ENCODE measurements at places on chromosomes 3 and 15. TPM values are rescaled to one million over a fixed set of nuclear protein-coding genes. Genes with fewer than 3 reads are reported as not detected.

The MUC20 gene
- total RNA-seq = 0.88 TPM

The PTX3 gene
- total RNA-seq = not detected

DNA sequence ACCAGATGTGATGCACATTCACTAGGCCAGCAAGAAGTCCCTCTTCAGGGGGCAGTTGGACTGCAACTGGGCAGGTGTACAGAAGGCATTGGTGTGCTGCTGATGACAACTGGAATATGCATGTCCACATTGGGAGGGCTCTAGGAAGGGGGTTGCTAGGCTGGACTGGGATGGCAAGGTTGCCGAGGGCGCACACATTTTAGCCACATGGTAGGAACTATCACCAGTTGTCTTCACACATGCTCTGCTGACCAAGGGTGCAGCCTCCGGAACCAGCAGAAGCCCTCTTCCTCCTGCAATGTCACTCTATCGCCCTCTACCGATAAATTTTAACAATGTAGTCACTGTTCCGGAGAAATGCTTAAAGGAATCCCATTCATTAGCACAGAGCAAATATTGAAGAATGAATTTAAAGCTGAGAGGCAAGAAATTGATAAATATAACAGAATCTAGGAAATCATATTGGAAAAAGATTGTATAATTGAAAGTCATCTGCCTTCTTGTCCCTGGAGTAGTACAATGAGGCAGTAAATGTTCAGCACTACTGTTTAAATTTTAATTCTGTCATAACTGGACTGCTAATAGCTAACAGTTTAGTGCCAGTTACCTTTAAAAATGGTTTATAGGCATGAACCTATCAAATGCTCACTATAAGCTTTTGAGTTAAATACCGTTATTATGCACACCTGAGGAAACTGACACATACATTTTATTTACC, 22.6 kb upstream of the LYSMD4 start:
- no peak overlapping the region for H3K27ac ChIP-seq
- no peak overlapping the region for H3K4me3 ChIP-seq
- H3K36me3 ChIP-seq = no peaks in the 10 kb centered on the region
- no peaks in the 10 kb centered on the region for H3K4me1 ChIP-seq

The KBTBD8 gene
- 5.8 TPM for total RNA-seq

DNA sequence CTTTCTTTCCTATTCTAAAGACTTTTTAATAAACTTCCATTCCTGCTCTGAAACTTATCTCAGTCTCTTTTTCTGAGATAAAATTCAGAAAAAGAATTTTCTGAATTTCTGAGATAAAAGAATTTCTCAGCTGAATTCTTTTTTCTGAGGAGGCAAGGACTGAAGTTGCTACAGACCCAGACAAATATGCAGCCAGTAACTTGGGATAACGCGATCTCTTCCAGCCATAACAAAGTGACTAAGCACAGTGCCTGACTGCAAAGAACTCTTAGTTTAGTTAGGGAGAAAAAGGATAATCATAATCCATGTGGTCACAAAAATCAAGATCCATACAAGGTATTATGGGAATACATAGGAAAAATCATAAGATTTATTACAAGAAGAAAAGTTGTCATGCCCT, 222.0 kb upstream of the GAP43 start:
- H3K27me3 ChIP-seq = no peaks in the 10 kb centered on the region
- H3K27ac ChIP-seq = no peak overlapping the region
- DNase-seq = no peak
- H3K36me3 ChIP-seq = no peaks in the 10 kb centered on the region

The TMEM108 gene
- not detected for total RNA-seq

DNA sequence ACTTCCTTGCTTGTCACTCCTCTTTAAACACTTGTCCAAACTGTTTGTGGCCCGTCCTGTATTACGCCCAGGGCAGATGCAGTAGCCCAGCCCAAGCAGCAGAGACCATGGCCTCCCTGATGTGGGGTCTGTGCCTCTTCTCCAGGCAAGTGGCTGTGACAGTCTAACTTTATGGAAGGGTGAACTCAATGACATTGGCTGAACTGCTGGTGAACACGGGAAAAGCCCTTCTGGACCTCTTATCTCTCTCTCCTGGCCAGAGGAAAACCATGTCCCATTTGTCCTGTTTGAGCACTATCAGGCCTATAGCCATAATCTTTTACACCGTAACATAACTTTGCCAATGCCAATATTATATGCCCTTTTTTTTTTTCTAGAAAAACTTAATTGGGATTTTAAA, 67.6 kb downstream of the SMAD3 start:
- H3K27ac ChIP-seq = peak overlapping the region; percentile 48
- no peak for DNase-seq
- no peak overlapping the region for H3K4me3 ChIP-seq

GRCh38 chr3:112579232-112579631, 17.4 kb downstream of the SLC35A5 start:
- no peak for DNase-seq
- no peaks in the 10 kb centered on the region for H3K27me3 ChIP-seq
- no peaks in the 10 kb centered on the region for H3K4me1 ChIP-seq
- H3K4me3 ChIP-seq = no peak overlapping the region

GRCh38 chr3:126474498-126475412, 936 bp downstream of the ZXDC start:
- no peaks in the 10 kb centered on the region for H3K27me3 ChIP-seq
- H3K36me3 ChIP-seq = peaks cover 3% of the 10 kb centered on the region
- peaks cover 17% of the 10 kb centered on the region for H3K4me1 ChIP-seq
- DNase-seq = peak; percentile 60
- H3K27ac ChIP-seq = no peak overlapping the region

The CAMKV gene
- 15.6 TPM for total RNA-seq

The PPP1R14D gene
- total RNA-seq = not detected

DNA sequence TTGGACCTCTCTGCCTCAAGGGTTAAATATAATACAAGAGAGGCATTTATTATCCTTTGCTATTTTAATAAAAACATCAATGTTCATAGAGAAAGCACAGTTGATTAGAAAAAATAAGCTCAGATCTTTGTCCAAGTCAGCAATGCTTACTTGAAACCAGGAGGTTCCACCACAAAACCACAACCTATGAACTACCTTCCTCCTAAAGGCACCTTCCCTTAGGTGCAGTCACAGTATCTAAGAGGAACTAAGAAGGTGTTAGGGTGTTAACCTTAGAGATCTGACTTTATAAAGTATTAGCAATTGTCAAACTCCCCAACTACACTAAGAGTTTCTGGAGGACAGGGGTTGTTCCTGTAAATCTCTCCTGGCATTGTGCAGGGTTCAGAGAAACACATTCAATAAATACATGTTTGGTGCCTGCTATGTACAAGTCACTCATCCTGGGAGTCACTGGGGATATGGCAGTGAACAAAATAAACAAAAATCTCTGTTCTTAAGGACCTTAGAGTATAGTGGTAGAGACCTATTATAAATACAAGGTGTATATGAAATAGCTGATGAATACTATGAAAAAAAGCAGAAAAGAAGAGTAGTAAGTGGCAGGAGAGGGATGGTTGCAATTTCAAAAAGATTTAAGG, 208.6 kb downstream of the NFKBIZ start:
- H3K36me3 ChIP-seq = no peaks in the 10 kb centered on the region
- H3K27me3 ChIP-seq = no peaks in the 10 kb centered on the region
- DNase-seq = no peak
- H3K4me1 ChIP-seq = no peaks in the 10 kb centered on the region
- H3K27ac ChIP-seq = no peak overlapping the region

The LRRK1 gene
- total RNA-seq = 12.0 TPM

The DNAJB8 gene
- not detected for total RNA-seq

- H3K4me3 ChIP-seq = no peak overlapping the region
- no peaks in the 10 kb centered on the region for H3K27me3 ChIP-seq
- no peaks in the 10 kb centered on the region for H3K36me3 ChIP-seq
- no peaks in the 10 kb centered on the region for H3K4me1 ChIP-seq
Measured at GRCh38 chr3:17832016-17832415, 89.6 kb upstream of the TBC1D5 start.

GRCh38 chr15:49904296-49904695, 214.7 kb downstream of the ATP8B4 start:
- H3K4me1 ChIP-seq = no peaks in the 10 kb centered on the region
- H3K27me3 ChIP-seq = no peaks in the 10 kb centered on the region
- no peak for DNase-seq
- no peak overlapping the region for H3K27ac ChIP-seq
- no peaks in the 10 kb centered on the region for H3K36me3 ChIP-seq

The SLC38A3 gene
- 16.8 TPM for total RNA-seq

- no peak overlapping the region for H3K4me3 ChIP-seq
- H3K27me3 ChIP-seq = no peaks in the 10 kb centered on the region
- no peak overlapping the region for H3K27ac ChIP-seq
- H3K4me1 ChIP-seq = 0 out of 2 replicates have a peak, but pooled peaks cover 3% of the 10 kb centered on the region
Measured at GRCh38 chr3:138137861-138138260, 5.7 kb upstream of the A4GNT start.

The CTXN2 gene
- not detected for total RNA-seq

The KIF7 gene
- total RNA-seq = 8.2 TPM

GRCh38 chr15:36359286-36359685, 220.1 kb upstream of the CDIN1 start:
- H3K4me1 ChIP-seq = no peaks in the 10 kb centered on the region
- H3K27ac ChIP-seq = no peak overlapping the region
- no peak for DNase-seq
- H3K36me3 ChIP-seq = no peaks in the 10 kb centered on the region

DNA sequence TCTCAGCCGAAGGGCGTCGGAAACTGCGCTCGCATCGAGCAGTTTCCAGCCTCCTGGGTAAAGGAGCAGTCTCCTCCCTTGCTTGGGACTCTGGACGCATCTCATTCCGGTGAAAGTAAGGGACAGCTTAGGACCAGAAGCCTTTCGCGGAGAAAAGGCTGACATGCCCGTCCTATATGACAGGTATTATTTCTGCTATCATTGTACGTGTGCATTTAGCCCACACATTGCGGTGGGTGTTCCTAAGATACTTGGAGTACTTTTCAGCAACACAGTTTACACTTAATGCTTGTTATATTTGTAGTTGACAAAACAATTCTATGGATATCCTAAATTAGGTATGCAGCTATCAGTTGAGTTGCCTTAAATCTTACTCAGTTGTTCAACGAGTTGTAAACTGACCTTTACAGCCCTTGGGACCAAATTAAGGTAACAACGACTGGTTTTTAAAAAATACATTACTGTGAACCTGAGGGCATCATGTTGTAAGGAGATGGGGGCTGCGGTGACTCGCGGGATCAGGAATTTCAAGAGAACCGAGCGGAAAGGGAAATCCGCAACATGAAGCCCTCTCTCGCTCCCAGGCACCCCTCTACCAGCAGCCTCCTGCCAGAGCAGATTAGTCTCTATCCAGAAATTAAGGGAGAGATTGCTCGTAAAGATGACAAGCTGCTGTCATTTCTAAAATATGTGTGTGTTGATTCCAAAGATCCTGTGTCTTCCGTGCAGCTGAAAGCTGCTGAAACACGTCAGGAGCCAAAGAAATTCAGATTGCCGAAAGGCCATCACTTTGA, 632 bp upstream of the COPS2 start:
- no peak for DNase-seq
- peak overlapping the region; percentile 97 for H3K27ac ChIP-seq
- no peaks in the 10 kb centered on the region for H3K4me1 ChIP-seq

- peaks cover 2% of the 10 kb centered on the region for H3K36me3 ChIP-seq
- peaks cover 13% of the 10 kb centered on the region for H3K4me1 ChIP-seq
- H3K27ac ChIP-seq = no peak overlapping the region
- no peaks in the 10 kb centered on the region for H3K27me3 ChIP-seq
- no peak for DNase-seq
Measured at GRCh38 chr15:31344823-31345605, 18.4 kb downstream of the KLF13 start.

GRCh38 chr3:134640872-134641470, 9.9 kb downstream of the KY start:
- H3K4me3 ChIP-seq = no peak overlapping the region
- H3K27me3 ChIP-seq = no peaks in the 10 kb centered on the region
- DNase-seq = peak; percentile 38
- H3K4me1 ChIP-seq = no peaks in the 10 kb centered on the region

The AADACL2 gene
- not detected for total RNA-seq

DNA sequence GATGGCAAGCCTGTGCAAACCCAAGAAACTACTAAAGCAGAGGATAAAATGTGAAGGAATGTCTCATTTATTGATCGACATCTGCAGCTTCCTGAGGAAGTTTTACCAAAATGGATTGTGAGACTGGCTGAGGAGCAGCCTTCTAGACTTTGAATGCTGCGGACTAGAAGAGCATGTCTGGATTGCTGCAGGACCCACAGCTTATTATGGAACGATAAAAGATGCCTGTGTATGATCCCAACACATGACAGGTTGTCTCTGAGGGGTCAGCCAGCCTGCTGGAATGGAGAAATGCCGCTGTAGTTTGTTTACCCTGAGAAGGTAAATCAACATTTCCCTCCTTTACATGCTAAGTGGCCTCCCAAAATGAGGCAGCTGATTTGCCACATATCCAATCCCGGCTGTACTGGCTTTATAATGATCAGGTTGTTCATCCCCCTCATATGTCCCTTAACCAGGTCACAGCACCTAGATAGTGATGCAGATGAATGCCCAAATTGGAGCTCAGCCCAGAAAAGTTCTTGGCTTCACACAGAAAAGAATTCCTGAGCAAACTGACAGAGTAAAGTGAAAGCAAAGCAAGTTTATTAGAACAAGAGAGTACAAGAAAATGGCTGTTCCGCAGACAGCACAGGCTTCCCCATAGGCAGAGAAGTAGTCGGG, 63.9 kb downstream of the IL12A start:
- DNase-seq = no peak
- H3K27ac ChIP-seq = no peak overlapping the region
- H3K27me3 ChIP-seq = no peaks in the 10 kb centered on the region

DNA sequence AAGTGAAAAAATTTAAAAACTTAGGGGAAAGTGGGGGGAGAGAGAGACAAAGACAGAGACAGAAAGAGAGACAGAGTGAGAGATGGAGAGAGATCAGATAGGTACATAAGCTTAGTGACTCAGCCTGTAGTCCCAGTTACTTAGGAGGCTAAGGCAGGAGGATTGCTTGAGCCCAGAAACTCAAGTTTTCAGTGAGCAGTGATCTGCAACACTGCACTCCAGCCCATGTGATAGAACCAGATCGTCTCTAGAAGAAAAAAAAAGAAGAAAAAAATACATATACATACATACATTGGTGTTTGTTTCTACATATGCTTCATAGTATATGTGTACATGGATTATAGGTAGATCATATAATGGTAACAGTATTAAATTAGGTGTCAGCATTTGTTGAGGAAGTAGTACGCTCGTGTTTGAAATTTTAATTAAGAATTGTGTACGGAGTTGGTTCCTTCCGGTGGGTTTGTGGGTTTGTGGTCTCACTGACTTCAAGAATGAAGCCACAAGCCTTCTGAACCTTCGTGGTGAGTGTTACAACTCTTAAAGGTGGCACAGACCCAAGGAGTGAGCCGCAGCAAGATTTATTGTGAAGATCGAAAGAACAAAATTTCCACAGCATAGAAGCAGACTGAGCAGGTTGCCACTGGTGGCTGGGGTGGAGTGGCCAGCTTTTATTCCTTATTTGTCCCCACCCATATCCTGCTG, 38.3 kb upstream of the SNRPN start:
- H3K4me1 ChIP-seq = peaks cover 11% of the 10 kb centered on the region
- no peak for DNase-seq
- no peaks in the 10 kb centered on the region for H3K36me3 ChIP-seq
- no peak overlapping the region for H3K27ac ChIP-seq

DNA sequence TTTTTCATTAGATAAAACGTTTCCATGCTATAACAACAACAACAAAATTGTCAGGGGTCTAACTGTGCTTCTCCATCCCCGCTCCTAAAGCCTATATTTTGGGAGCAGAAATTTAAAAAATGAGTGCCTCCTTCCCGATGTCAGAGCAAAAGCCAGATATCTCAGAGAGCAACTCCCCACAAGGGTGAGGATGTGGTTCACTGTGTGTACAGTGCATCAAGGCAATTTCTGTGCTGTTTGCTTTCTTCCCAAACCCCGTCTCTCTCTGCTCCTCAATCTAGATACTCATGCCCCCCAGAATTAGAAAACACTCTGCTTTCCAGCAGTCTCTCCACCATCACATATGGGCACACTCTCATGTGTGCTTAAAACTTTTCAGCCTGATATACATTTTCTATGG, 76.7 kb upstream of the MBNL1 start:
- DNase-seq = no peak
- no peaks in the 10 kb centered on the region for H3K27me3 ChIP-seq
- peaks cover 4% of the 10 kb centered on the region for H3K4me1 ChIP-seq

The GLDN gene
- 0.82 TPM for total RNA-seq

Data from Caco-2 (cell line).